Epithelial cell of umbilical artery (primary cell): ENCODE measurements at places on chromosomes 7 and 10. TPM values are rescaled to one million over a fixed set of nuclear protein-coding genes. Genes with fewer than 3 reads are reported as not detected.

The CCAR1 gene
- 22.1 and 30.2 TPM in 2 replicates for total RNA-seq

The FAM25G gene
- not detected in 2 replicates for total RNA-seq

The PIK3AP1 gene
- total RNA-seq: 0.30 and 0.32 TPM in 2 replicates

The CCL24 gene
- total RNA-seq: not detected in 2 replicates

The DENND2A gene
- 0.30 TPM in 1 of 2 replicates, not detected in the other for total RNA-seq

The TMEM248 gene
- total RNA-seq: 52.0 and 68.1 TPM in 2 replicates

The PDIA4 gene
- total RNA-seq: 507 and 522 TPM in 2 replicates

The OR2A1 gene
- total RNA-seq: under 0.01 TPM in 2 replicates

The OPALIN gene
- total RNA-seq: not detected in 2 replicates

The EZH2 gene
- 13.0 and 22.5 TPM in 2 replicates for total RNA-seq

The CTAGE4 gene
- 0.30 TPM in 1 of 2 replicates, not detected in the other for total RNA-seq

The CYP2C19 gene
- total RNA-seq: not detected in 2 replicates

The FAM241B gene
- total RNA-seq: 0.32 TPM in 1 of 2 replicates, not detected in the other

The GDF10 gene
- total RNA-seq: under 0.01 and 0.30 TPM in 2 replicates

The FIGNL1 gene
- total RNA-seq: 56.5 and 61.7 TPM in 2 replicates

The NKX1-2 gene
- not detected in 2 replicates for total RNA-seq

The NKX2-3 gene
- 4.4 and 5.2 TPM in 2 replicates for total RNA-seq

The TAS2R5 gene
- 0.32 and 2.3 TPM in 2 replicates for total RNA-seq

The NOM1 gene
- total RNA-seq: 17.5 and 20.1 TPM in 2 replicates

The GATA3 gene
- 1.6 and 3.0 TPM in 2 replicates for total RNA-seq

The MMP21 gene
- under 0.01 TPM in 1 of 2 replicates, not detected in the other for total RNA-seq

The TMEM184A gene
- 0.65 TPM in 1 of 2 replicates, not detected in the other for total RNA-seq

The WAPL gene
- 45.1 and 52.3 TPM in 2 replicates for total RNA-seq

The FZD8 gene
- 17.5 and 30.2 TPM in 2 replicates for total RNA-seq

The KLF14 gene
- 0.15 TPM in 1 of 2 replicates, not detected in the other for total RNA-seq
